CD4-positive, alpha-beta memory T cell (primary cell): ENCODE measurements at places on chromosomes 7 and 10.

GRCh38 chr7:15977663-15978062 is 291.2 kb upstream of the MEOX2 start:
- no peak for DNase-seq

DNA sequence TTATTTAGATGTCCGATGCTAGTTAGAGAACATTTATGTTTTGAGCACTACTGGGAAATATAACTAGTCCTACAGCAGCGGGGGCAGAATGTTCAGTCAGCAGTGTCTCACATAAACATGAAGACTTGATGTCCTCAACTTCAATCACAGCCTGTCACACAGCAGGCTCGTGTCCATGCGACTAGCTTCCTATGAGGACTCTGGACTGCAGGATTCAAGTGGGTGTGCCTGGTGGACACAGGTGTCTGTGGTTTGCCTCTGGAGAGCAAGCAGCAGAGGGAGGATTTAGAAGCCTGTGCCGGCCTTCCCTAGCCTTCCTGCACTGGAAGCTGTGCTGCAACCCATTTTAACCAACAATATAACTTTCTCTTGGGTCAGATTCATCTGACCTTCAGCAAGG is 30.0 kb upstream of the LANCL2 start:
- DNase-seq: no peak

DNA sequence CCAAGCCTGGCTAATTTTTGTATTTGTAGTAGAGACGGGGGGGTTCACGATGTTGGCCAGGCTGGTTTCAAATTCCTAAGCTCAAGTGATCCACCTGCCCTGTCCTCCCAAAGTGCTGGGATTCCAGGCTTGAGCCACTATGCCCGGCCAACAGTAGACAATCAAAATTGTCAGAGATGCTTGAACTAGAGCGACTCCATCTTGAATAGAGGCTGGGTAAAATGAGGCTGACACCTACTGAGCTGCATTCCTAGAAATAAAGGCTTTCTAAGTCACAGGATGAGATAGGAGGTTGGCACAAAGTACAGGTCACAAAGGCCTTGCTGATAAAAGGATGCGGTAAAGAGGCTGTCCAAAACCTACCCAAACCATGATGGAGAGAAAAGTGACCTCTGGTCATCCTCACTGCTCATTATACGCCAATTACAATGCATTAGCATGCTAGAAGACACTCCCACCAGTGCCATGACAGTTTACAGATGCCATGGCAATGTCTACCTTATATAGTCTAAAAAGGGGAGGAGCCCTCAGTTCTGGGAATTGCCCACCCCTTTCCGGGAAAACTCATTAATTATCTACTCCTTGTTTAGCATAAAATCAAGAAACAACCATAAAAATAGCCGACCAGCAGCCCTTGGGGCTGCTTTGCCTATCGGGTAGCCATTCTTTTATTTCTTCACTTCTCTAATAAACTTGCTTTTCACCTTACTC is 134.5 kb downstream of the BAMBI start:
- no peak for DNase-seq

- no peak for DNase-seq
Measured at GRCh38 chr10:122343135-122343800, 31.2 kb upstream of the PLEKHA1 start.

DNA sequence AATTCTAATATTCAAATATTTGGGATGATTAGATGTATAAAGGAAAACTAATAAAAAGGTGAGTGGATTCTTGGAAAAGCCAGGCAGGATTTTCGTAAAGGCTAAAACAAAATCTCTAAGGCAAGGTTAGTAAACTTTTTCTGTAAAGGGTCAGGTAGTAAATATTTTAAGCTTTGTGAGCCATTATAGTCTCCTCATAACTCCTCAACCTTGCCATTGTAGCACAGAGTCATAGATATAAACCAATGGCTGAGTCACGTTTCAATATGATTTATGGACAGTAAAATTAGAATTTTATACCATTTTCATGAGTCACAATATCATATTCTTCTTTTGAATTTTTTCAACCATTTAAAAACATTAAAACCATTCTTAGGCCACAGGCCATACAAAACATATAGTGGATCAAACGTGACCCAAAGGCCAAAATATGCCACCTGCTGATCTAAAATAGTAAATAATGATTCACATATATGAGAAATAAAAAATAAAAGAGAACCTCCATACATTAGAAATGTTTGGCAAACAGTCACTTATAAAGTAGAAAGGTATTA is 651.8 kb upstream of the LRRTM3 start:
- DNase-seq: no peak

DNA sequence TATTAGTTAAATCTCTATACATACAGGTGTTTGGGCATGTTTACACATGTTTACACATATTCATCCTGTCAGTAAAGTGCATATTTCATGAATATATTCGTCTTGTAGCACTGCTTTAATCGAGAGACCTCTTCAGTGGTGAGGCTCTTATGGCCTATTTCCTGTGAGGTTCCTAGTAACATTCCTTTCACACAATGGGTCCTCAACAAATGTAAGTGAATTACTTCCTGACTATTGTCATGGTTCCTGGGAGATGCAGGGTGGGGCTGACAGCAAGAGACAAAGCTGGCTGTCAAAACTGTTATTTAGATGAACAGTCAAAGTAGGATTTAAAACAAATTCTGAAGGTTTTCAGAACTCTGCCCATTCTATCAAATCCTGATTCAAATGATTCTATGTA is 12.4 kb upstream of the SEMA3A start:
- DNase-seq: no peak

DNA sequence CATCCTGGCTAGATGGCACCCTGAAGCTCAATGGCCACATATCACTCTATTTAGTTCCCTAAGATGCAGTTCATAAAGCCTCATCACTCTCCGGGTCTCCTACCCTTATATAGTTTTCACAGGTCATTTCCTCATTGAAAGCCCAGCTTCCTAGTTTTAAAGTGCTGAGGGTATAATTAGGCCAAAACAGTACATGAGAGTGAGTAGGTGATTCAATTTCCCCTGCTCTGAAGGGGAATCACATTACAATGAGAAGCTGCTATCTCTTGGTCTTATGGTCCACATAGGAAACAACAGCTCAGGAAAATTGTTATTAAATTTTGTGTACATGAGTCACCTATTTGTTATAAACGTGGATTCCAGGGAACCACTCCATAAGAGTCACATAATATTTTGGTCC is 162.0 kb downstream of the SEMA3E start:
- no peak for DNase-seq
